ENCODE measurements at places on chromosomes 1 and 21.

GRCh38 chr1:228552596-228553176 is 65.5 kb downstream of the RNF187 start:
- no peak for DNase-seq

DNA sequence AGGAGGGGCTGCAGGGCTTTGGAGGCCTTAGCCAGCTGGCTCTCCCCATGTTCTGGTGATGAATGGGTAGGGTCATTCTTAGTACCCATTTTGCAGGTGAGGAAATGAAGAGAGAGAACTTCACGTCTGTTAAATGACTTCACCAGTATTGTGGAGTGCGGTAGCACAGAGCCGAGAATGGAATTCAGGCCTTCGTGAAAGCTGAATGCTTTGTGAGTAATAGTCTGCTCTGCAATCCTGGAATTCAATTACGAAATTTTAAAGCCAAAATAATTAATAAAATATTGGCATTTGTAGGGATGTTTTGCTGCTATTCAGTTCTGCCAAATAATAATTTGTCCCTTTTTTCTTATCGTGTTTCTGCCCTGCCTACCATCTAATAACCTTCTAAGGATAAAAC is 197.7 kb downstream of the GREM2 start:
- no peak for DNase-seq

DNA sequence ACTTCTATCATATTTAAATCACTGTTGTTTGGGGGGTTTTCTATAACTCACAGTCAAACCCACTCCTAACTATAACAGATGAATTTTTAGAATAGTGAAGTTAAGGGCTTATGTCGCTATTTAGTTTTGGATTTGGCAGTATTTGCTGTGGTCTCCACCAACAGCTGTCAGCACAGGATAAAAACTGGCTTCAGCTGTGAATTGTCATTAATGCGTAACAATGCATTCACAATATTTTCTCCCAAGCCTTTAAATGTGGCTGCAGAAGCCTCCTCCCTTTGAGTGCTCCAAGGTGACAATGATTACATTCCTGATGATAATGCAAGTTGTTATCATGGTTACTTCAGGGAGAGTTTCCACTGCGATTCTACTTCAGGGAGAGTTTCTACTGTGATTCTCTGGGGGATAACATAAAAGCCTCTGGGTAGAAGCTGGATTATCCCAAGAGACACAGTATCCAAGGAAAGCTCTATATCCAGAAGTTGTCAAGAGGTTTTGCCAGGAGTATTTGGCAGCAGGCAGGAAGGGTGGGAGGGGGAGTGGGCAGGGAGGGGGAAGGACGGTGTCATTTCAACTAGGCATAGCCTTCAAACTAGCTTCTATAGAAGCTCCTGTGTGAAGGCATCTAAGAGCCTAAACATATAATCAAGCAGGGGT is 14.9 kb upstream of the SMIM12 start:
- DNase-seq: no peak

DNA sequence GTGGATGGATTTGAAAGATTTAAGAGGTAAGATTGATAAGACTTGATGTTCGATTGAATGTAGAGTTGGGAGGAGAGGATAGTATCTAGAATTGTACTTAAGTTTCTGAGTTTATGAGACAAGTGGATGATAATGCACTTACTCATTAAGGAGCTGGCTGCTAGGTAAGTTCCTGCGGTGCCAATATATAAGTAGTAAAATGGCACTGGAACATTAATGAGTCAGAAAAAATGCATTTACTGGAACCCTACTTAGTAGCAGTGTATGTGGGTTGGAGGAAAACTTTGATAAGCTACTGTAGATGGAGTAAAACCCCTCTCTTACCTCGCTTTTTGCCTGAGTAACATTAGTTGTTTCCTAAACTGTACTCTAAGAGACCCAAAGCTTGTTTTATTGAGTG is 68.2 kb downstream of the ZFYVE9 start:
- no peak for DNase-seq

- no peak for DNase-seq
Observed at GRCh38 chr1:94609619-94610018, 68.1 kb upstream of the F3 start.

DNA sequence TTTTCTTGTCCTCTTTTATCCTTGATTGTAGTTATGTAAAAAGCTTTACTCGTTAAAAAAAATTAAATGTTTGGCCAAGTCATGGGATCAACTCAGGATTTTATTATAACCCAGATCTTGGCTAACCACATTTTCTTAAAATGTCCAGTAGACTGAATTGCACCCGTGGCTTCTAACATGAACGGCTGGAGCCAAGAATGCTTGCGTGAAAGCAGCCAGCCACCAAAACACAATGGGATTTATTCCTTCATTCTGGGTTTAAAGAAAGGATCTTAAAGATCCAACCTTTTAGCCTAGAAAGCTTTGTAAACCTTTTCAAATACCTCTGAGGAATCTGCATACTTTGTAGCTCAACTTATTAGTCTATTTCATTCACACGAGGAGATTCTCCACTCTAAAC is 404.4 kb downstream of the USP25 start:
- DNase-seq: no peak

- no peak for DNase-seq
Observed at GRCh38 chr1:167165948-167166689, 54.6 kb upstream of the POU2F1 start.

- no peak for DNase-seq
Observed at GRCh38 chr1:115978292-115978941, 2.1 kb downstream of the SLC22A15 start.

GRCh38 chr1:225544924-225545323 is 108.0 kb downstream of the ENAH start:
- no peak for DNase-seq

DNA sequence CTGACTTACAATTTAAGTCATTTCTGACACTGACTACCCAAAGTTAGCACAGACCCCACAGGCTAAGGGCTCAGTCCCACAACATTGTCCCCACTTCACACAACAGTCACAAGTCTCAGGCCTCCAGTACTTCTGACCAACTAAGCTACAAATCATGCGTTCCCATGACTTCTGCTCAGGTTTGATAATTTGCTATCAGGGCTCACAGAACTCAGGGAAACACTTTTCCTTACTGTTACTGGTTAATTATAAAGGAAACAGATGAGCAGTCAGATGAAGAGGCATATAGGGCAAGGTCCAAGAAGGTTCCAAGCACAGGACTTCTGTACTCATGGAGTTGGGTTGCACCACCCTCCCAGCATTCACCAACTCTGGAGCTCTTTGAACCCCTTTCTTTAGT is 151.2 kb upstream of the TNR start:
- DNase-seq: no peak

GRCh38 chr1:32539584-32540571 is 651 bp downstream of the ZBTB8A start:
- DNase-seq: no peak

GRCh38 chr1:27603681-27604578 is at the start of gene AHDC1:
Gene AHDC1 (minus strand): TSS chr1:27604144. CDS start chr1:27552115, 52,029 bp downstream.
- DNase-seq: peak; percentile 90

GRCh38 chr1:45013551-45014209 is 1.6 kb downstream of the UROD start:
- DNase-seq: no peak

GRCh38 chr1:53550201-53550741 is 91.1 kb downstream of the DMRTB1 start:
- DNase-seq: no peak

GRCh38 chr1:216566641-216567205 is 143.5 kb upstream of the USH2A start:
- no peak for DNase-seq

DNA sequence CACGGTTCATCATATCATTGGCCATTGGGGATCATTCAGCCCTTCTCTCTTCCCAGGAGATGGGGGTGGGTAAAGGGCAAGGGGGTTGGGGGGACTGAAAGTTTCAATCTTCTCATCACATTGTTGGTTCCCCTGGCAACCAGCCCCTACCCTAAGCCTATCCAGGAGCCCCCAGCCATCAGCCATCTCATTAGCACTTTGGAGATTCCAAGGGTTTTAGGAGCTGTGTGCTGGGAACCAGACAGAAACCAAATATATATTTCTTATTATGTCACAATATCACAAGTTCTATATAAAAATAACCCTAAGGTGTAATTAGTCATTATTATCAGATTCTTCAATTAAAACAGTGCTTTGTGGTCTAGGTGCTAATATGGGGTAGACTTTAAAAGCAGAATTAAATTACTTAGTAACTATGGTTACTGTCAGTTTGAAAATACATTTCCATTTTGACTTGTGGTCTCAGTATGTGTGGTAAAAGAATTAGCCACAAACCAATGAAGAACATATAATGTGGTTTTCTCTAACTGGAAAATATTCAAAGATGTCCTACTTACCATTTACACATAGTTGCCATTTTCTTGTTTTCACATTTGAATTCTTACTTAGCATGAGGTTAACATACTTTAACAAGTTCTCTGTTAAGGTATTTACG is 28.1 kb downstream of the IL23R start:
- DNase-seq: no peak

- no peak for DNase-seq
Observed at GRCh38 chr21:44943686-44944550, 4.1 kb downstream of the SLX9 start.

DNA sequence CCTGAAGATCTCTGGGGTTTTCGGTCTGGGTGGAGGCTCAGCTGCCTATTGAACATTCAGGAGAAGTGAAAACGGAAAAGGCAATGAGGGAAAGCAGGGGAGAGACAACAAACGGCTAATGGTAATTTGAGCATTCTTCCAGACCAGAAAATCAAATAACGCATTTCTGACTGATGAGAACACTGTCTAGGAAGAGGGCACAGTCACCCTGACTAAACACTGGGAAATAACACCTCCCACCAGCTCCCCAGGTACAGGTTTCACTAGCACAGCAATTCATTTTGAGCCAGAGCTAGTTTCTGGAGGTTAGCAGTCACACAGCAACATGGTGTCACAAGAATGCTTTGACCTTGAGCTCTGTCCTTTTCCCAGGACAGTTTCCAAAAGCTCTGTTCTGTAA is 21.1 kb downstream of the NCF2 start:
- DNase-seq: no peak

DNA sequence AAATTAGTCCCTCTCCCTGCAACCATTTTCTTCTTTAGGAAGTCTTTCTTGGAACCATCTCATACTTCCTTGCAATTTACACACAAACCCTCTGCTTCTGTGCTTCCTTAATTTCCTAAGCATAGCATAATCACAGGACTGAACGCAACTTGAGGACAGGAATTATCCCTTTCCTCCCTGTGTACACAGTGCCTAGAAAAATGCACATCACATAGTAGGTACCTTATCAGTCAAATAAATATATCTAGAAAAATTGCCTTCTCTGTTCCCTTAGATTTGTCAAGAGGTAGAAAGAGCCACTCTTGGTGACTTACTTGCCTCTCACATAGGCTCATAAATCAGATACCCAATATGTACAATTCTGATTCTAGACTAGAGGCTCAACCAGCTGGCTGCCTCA is 4.9 kb downstream of the ASPM start:
- DNase-seq: no peak

GRCh38 chr1:186792870-186793581 is 35.7 kb upstream of the PLA2G4A start:
- no peak for DNase-seq

- DNase-seq: no peak
Observed at GRCh38 chr1:41102653-41103052, 81.1 kb upstream of the SLFNL1 start.

- DNase-seq: no peak
Observed at GRCh38 chr1:33353531-33353930, 32.6 kb upstream of the A3GALT2 start.

- no peak for DNase-seq
Observed at GRCh38 chr1:3102641-3103040, 33.6 kb downstream of the PRDM16 start.

- peak; percentile 22 for DNase-seq
Observed at GRCh38 chr1:163315773-163316374, 5.9 kb upstream of the NUF2 start.

DNA sequence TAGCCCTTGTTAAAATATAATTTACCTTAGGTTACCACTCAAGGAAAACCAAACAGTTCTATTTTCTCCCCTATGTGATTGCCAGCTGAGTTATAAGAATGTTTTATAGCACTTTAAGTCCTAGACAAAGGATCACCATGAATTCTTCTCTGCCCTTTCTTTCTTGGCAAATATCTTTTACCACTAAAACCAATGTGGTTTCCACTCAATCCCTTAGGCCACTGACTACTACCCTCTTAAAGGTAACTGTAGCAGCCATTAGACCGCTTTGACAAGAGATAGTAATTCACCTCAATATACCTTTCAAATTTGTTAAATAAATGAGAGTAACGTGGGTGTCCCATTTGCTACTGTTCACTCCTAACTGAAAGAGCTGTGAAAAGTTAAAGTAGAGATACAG is 307.9 kb upstream of the PRMT6 start:
- DNase-seq: no peak

DNA sequence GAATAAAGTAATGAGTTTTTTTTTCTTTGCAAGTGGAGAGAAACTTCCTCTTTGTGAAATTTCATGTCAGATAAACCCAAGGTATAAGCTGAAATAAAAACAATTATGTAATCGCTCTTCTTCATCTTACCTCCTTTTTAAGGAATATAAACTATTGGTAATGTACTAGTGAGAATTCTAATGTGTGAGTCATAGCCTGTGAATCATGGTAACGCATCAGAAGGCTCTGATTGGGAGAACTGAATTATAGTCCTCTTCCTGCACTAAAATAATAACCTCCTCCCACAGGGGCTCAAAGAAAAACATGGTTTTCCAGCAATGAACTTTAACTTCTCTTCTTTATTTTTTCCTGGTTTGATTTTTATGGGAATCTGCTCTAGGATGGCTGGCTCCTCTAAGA is 57.1 kb upstream of the COX20 start:
- no peak for DNase-seq

DNA sequence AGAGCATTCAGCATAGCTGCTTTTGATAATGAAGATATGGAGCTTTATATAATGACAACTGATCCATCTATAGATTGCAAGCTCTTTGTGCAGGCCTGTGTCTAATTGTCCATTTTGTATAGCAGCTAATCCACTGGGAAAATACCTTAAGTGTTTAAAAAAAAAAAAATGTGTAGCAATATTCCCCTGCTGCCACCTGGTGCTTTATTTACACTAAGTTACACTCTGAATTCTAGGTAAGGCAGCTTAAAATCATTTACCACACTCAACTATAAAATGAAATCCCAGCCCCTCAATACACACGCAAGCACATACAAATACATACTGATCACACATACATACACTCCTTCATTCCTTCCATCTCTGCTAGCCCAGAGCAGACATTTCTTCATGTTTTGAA is 49.1 kb upstream of the BCL9 start:
- no peak for DNase-seq

DNA sequence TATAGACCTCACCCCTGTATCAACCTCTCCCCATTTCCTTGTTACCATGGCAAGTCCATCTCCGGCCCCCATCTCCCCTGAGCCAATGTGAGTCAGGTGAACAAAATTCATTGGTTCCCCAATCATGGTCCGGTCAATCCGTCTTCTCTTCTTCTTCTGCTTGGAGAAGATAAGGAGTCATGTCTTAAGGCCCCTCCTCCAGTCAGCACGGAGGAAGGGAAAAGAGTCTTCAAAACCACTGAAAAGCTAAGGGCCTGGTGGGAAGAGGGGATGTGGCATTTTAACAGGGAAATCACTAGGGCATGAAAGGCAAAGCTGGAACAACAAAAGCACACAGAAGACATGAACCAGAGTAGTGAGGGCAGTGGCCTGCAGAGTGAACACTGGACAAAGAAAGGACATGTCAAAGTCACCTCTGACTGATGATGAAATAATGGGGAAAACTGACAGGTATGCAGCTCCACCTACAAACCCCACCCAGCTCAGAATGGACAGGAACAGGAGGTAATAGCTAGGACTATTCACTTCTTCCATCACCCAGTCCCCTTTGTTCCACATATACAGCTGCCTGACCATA is 4.4 kb downstream of the CDC42SE1 start:
- no peak for DNase-seq

GRCh38 chr1:203480525-203481084 is 5.0 kb downstream of the PRELP start:
- DNase-seq: peak; percentile 9
